ENCODE measurements at places on chromosomes 6 and 20.

DNA sequence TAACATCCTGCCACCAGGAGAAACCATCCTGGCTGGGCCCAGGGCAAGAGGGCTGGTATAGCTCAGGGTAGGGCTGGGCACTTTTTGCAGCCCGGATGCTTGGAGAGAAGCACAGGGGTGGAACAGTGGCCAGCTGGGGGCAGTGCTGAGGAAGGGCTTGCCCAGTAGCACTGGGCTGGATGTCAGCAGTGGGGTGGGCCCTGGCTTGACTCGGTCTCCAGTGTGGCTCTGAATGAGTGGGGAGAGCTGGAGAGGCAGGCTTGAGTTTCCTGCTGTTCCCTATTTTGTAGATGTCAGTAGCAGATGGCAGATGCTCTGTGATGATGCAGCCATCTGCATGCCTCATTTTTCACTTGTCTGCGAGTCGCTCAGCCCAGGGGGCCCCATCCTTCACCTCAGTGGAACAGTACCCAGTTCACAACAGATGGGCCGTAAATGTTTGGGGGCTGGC is 56.3 kb upstream of the TULP1 start:
- DNase-seq: peak; percentile 50

DNA sequence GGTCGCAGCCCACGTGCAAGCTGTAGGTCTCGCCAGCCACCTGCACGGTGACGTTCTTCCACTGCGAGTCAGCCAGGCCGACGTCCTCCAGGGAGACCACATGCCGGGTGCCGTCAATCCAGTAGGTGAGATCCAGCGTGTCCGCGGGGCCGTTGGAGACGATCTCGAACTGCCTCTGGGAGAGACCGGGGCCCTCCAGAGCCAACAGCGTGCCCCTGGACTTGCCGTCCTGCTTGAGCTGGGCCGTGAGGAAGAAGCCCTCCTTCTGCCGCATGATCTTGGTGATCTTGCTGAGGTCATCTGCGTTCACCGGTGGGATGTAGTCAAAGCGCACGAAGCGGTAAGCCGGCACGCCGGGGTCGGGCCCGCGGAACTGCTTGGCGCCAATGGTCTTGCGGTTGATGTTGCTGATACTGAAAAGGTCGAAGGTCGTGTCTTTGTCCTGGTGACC is 5.1 kb downstream of the THBS2 start:
- no peak for DNase-seq

DNA sequence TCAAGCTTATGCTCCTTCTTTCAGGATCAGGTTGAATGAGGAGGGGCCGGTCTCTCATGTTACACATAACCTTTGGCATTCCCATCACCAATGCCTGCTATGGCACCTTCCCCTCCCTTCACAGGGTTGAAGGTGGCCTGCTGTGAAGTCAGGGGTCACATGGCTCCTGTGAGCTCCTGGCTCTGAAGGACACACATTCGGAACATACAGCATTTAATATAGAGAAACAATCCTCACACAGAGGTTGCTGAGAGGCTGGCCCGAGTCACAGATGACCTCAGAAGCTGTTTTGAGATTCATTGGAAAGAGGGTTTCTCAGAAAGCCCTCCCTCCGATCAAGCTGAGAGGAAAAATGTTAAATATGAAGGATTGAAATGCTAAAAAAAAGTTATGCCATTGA is 82.1 kb downstream of the PSMG4 start:
- DNase-seq: no peak

DNA sequence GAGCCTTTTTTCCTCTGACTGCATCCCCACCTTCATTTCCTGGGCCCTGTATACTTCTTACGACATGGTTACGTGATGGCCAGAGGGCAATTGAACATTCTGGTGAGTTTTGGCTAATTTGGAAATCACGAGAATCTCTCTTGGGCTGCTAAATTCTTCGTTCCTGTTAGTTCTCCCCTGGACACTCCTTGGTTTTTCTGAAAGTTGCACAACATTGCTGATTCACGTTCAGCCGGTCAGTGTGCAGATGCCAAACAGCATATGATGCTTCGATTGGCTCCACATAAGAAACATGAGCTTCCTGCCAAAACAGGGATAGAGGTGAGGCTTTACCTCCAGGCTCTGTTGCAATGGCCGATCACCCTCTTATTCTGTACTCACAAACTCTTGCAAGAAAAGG is 119.4 kb upstream of the LY86 start:
- no peak for DNase-seq

DNA sequence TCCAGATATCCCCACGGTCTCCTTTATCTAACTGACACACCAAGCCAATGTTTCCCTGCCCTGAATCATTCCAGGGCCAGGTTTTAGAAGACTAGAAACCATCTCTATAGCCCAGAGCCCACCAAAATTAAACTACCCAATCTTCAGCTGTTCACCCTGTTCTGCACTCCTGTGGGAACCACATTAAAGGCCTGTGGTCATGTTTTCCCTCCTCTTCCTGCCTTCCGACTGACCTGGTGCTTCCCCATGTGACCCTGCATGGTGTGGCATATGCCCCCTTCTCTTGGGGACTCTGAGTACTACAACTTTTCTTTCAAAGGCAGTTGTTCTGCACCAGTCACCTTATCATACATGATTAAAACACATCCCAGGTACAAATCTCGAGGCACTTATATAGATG is 155.0 kb downstream of the TMEM200A start:
- no peak for DNase-seq

GRCh38 chr6:79115553-79116182 is 37.6 kb upstream of the PHIP start:
- DNase-seq: no peak

GRCh38 chr6:63724721-63725120 is 89.1 kb downstream of the PHF3 start:
- no peak for DNase-seq

GRCh38 chr6:155461556-155461955 is 5.9 kb upstream of the NOX3 start:
- DNase-seq: no peak

GRCh38 chr6:163209005-163209404 is 205.5 kb upstream of the QKI start:
- DNase-seq: no peak

DNA sequence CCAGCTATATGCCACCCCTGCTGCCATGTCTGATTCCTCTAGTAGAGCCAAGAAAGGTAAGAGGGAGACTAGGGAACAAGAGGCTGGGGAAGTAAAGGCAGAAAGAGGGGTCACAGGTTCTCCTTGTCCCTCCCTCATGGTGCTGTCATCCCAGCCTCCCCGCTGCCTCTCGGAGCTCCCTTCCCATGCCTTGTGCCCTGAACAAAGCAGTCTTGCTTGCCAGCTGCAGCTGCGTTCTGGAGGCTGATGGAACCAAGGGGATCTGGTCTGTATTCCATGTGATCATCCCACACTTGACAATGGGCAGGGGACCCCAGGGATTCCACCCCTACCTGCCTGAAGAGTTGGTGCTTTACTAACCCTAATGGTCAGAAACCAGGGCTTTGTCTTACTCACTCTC is 61.4 kb downstream of the DAAM2 start:
- no peak for DNase-seq

Measured in CD8-positive, alpha-beta memory T cell (primary cell).